ENCODE measurements at places on chromosomes 1 and 21.

DNA sequence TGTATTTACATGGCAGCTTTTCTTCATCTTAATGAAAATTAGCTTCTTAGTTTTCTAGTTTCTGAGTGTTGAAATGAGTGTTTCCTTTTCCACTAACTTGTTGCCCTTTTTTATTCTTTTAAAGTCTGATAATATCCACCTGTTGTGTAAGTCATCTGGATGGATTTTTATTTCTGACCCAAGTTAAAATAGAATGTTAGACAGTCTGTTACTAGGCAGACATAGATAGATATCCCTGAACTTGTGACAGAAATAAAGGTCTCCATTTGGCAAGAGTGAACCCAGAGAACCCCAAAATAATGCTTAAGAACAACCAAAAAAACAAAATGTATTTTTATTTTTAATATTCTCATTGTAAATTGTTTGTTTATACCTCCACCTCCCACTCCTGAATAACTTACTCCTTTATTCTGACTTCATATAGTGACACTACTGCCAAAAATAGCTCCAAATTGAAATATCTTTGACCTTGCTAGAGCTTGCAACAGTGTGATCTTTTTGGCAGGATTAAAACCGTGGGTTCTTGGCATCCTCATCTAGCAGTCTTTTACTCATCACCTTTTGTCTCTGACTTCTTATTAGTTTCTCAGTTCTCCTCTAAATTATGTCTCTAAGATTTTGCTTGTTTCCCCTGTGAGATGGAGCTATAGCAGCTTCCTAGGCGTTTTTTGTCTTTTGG is 26.9 kb upstream of the SH3D21 start:
- no peak for DNase-seq

- no peak for DNase-seq
Observed at GRCh38 chr1:180982422-180982821, 40.2 kb downstream of the STX6 start.

DNA sequence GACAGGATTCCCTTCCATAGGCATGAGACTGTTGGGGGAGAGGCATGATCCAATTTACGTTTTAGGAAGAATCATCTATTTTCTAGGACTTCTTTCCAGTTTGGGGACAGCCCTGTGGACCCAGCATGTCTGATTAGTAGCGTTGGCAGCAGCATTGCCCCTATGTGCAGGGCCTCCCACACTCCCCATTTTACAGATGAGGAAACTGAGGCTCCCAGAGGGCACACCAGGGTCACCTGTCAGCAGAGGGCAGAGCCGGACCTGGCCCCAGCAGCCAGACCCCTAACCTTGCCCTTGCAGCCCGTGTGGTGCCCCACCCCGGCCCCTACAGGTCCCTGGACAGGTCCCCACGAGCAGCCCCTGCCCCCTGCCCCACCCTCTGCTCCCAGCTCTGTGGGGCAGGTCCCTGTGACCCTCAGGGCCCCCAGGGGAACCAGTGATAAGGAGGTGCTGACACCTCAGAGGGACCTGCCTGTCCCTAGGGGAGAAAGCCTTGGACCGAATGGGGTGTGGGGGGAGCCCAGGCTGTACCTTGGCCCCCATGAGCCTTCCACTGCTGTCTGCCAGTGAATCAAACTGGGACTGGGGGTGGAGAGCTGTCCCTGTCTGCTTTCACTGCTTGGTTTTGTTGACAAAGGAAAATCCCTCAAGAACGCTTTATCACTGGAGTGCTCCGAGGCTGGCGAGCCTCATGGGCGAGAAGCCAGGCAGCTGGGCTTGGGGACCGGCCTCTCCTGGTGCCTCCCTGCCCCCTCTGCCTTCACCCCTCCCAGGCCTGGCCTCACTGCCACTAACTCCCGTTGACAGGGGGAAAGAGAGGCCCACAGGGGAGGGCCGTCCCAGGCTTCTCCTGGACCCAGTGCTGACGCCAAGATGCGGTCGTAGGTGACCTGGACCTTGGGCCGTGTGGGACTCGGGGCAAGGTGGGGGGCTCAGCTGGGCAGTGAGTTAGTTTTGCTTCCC is 39.4 kb upstream of the CCDC27 start:
- DNase-seq, result no peak

- no peak for DNase-seq
Observed at GRCh38 chr1:94919241-94920030, 7.5 kb downstream of the CNN3 start.

GRCh38 chr1:41462680-41463004 is 21.8 kb downstream of the EDN2 start:
- no peak for DNase-seq

- no peak for DNase-seq
Observed at GRCh38 chr1:192936313-192937018, 122.7 kb downstream of the UCHL5 start.

Data from activated naive CD8-positive, alpha-beta T cell treated with anti-CD3 and anti-CD28 coated beads for 36 hours (primary cell).